Stimulated activated CD4-positive, alpha-beta T cell treated with anti-CD3 and anti-CD28 coated beads, Interleukin-1b, Interleukin-23, amount 100 ng/mL, for 1 hour (primary cell): ENCODE measurements at places on chromosomes 2 and 18.

- no peak for DNase-seq
Observed at GRCh38 chr2:60341151-60341550, 212.3 kb downstream of the BCL11A start.

- DNase-seq = no peak
Observed at GRCh38 chr2:98911376-98912154, 24.5 kb downstream of the CRACDL start.

GRCh38 chr2:195009202-195009601, 647.8 kb upstream of the SLC39A10 start:
- DNase-seq = no peak

DNA sequence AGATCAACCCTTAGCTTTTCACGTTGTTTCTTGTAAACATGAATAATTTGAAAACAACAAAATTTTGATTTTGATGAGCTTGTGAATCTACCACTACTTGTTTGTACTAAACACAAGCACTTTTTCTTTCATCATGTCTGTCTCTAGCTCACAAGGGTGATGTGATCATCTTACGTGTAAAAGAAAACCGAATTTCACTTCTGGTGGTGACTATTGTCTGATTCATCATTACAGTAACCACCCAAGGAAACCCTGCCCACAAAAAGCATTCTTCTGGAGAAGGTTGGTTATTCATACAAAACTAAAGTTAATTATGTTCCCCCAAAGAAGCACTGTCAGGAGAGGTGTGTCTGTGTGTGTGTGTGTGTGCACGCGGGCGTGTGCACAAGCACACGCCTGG, 285.4 kb downstream of the ZNF516 start:
- DNase-seq = no peak

GRCh38 chr2:133900909-133901308, 332.6 kb upstream of the NCKAP5 start:
- no peak for DNase-seq
